Activated naive CD8-positive, alpha-beta T cell treated with anti-CD3 and anti-CD28 coated beads, Interleukin-2, amount 10 ng/mL, durations not matched to agents 7 days and 5 days (primary cell): ENCODE measurements at places on chromosomes 6 and 20. TPM values are rescaled to one million over a fixed set of nuclear protein-coding genes. Genes with fewer than 3 reads are reported as not detected.

NEU1 gene
- total RNA-seq, result 16.4 TPM

SYTL3 gene
- 71.7 TPM for total RNA-seq

CYP21A2 gene
- 0.72 TPM for total RNA-seq

LRRC73 gene
- 0.37 TPM for total RNA-seq

PI3 gene
- total RNA-seq, result not detected

PRDM1 gene
- total RNA-seq, result 21.1 TPM

- no peaks in the 10 kb centered on the region for H3K36me3 ChIP-seq
- peaks cover 43% of the 10 kb centered on the region for H3K27me3 ChIP-seq
- DNase-seq, result no peak
- no peak overlapping the region for H3K27ac ChIP-seq
Observed at GRCh38 chr6:22151892-22152291, 144.9 kb downstream of the PRL start.

GRCh38 chr20:4091490-4092479 is 76.4 kb upstream of the RNF24 start:
- no peak overlapping the region for H3K27ac ChIP-seq
- DNase-seq, result peak; percentile 58
- H3K27me3 ChIP-seq, result peaks cover 27% of the 10 kb centered on the region
- H3K36me3 ChIP-seq, result no peaks in the 10 kb centered on the region

- H3K27ac ChIP-seq, result no peak overlapping the region
- H3K4me3 ChIP-seq, result no peak overlapping the region
- no peak for DNase-seq
- no peaks in the 10 kb centered on the region for H3K4me1 ChIP-seq
- H3K36me3 ChIP-seq, result no peaks in the 10 kb centered on the region
Observed at GRCh38 chr6:103277936-103278335, 1581.8 kb downstream of the HACE1 start.

- H3K27me3 ChIP-seq, result no peaks in the 10 kb centered on the region
- peaks cover 36% of the 10 kb centered on the region for H3K36me3 ChIP-seq
- H3K4me1 ChIP-seq, result peaks cover 36% of the 10 kb centered on the region
- no peak overlapping the region for H3K4me3 ChIP-seq
- no peak overlapping the region for H3K27ac ChIP-seq
- no peak for DNase-seq
Observed at GRCh38 chr20:47350181-47350550, 6.3 kb downstream of the ZMYND8 start.

GRCh38 chr6:14038467-14039437 is 78.8 kb upstream of the CD83 start:
- H3K27ac ChIP-seq, result no peak overlapping the region
- no peak for DNase-seq
- no peaks in the 10 kb centered on the region for H3K4me1 ChIP-seq

DNA sequence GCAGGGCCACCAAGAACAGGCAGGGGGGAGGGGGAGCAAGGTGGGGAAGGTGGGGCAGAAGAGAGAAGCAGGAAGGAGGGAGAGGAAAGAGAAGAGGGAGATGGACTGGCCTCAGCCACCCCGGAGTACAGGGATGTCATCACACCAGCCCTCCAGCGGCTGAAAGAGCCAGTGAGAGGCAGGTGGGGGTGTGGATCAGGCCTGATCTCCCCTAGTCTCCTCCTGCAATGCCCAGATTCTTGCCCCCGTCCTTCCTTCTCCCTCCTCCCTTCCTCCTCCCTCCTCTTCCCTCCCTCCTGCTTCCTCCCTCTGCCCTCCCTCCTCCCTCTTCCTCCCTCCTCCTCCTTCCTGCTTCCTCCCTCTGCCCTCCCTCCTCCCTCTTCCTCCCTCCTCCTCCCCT is 61.5 kb downstream of the YTHDF1 start:
- no peaks in the 10 kb centered on the region for H3K4me1 ChIP-seq
- peak; percentile 10 for DNase-seq
- H3K27ac ChIP-seq, result no peak overlapping the region
- H3K36me3 ChIP-seq, result no peaks in the 10 kb centered on the region
- H3K4me3 ChIP-seq, result no peak overlapping the region
- H3K27me3 ChIP-seq, result peaks cover 7% of the 10 kb centered on the region

- no peaks in the 10 kb centered on the region for H3K36me3 ChIP-seq
- H3K27ac ChIP-seq, result no peak overlapping the region
- no peak for DNase-seq
- peaks cover 70% of the 10 kb centered on the region for H3K27me3 ChIP-seq
Observed at GRCh38 chr6:29831776-29832175, 4.2 kb downstream of the HLA-G start.

GRCh38 chr6:143397227-143398222 is 53.0 kb downstream of the ADAT2 start:
- H3K4me1 ChIP-seq, result peaks cover 19% of the 10 kb centered on the region
- peaks cover 2% of the 10 kb centered on the region for H3K27me3 ChIP-seq
- no peak overlapping the region for H3K27ac ChIP-seq
- no peak for DNase-seq
- no peak overlapping the region for H3K4me3 ChIP-seq

- H3K4me3 ChIP-seq, result no peak overlapping the region
- H3K4me1 ChIP-seq, result peaks cover 10% of the 10 kb centered on the region
- no peak for DNase-seq
- H3K36me3 ChIP-seq, result no peaks in the 10 kb centered on the region
Observed at GRCh38 chr20:17896771-17897369, 71.7 kb downstream of the SNX5 start.

- no peak overlapping the region for H3K27ac ChIP-seq
- H3K4me3 ChIP-seq, result no peak overlapping the region
- H3K4me1 ChIP-seq, result no peaks in the 10 kb centered on the region
- H3K27me3 ChIP-seq, result peaks cover 2% of the 10 kb centered on the region
- no peaks in the 10 kb centered on the region for H3K36me3 ChIP-seq
Observed at GRCh38 chr20:23613676-23614075, 8.0 kb upstream of the CST9 start.
